ENCODE measurements at places on chromosomes 11 and 22.

DNA sequence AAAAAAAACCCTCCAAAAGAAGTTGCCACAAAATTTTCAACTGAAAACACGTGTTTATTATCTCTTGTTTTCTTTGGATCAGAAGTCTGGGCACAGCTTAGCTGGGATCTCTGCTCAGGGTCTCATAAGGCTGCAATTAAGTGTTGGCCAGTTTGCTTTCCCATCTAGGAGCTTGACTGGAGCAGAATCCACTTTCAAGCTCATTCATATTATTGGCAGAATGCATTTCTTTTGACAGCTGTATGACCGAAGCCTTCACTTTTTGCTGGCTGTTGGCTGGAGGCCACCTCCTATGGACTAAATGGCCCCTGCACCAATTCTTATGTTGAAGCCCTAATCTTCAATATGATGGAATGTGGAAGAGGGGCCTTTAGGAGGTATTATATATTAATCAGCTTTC lies 139.6 kb downstream of the DDX10 start:
- no peak for DNase-seq

DNA sequence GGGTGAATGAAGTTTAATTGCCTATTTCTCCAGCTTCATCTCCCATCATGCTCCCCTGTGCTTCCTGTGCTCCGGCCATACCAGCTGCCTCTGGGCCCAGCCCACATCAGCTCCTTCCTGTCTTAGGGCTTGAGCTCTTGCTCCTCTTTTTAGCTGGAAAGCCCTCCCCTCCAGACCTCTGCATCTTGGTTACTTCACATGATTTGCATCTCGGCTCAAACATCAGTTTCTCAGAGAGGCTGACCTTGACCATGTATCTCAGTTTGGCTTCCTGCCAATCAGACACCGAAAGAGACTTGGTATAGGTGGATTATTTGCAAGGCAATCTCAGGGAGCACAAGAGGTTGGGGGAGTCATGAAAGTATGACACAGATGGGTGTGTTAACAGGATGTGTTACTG lies 73.2 kb upstream of the TIMP3 start:
- no peak for DNase-seq

GRCh38 chr11:12079726-12080556 lies 30.4 kb upstream of the MICAL2 start:
- DNase-seq = no peak

GRCh38 chr11:78420255-78420764 lies 2.7 kb upstream of the GAB2 start:
- no peak for DNase-seq

- DNase-seq = no peak
These were observed 6.9 kb downstream of the CDC42EP1 start for GRCh38 chr22:37566903-37567798.

- no peak for DNase-seq
These were observed 117.4 kb downstream of the SGSM3 start for GRCh38 chr22:40487663-40488249.

GRCh38 chr11:2867722-2868505 lies 17.7 kb downstream of the CDKN1C start:
- no peak for DNase-seq

GRCh38 chr11:105573091-105573490 lies 36.8 kb upstream of the GRIA4 start:
- DNase-seq = no peak

DNA sequence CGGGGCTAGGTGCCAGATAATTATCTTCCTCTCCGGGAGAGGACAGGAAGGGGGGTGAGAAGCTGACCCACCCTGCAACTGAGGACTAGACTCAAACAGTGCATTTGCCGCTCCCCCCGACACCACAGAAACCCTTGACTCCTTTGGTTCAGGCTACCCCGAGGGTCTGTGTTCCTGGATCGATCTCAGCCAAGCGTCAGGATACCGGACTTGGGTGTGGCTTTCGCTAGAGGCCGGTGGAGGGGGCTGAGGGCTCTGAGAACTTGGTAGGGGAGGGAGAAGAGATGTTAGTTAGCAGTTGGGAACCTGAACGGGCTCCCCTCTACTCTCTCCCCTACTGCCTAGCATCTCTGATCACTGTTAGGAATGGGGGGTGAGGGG lies 840 bp downstream of the SEZ6L start:
- no peak for DNase-seq

- no peak for DNase-seq
These were observed 203.7 kb downstream of the TENM4 start for GRCh38 chr11:79237091-79237490.

GRCh38 chr11:108474664-108475463 lies 7.5 kb upstream of the C11orf65 start:
- no peak for DNase-seq

- no peak for DNase-seq
These were observed 4.7 kb downstream of the KCTD17 start for GRCh38 chr22:37056246-37056645.

DNA sequence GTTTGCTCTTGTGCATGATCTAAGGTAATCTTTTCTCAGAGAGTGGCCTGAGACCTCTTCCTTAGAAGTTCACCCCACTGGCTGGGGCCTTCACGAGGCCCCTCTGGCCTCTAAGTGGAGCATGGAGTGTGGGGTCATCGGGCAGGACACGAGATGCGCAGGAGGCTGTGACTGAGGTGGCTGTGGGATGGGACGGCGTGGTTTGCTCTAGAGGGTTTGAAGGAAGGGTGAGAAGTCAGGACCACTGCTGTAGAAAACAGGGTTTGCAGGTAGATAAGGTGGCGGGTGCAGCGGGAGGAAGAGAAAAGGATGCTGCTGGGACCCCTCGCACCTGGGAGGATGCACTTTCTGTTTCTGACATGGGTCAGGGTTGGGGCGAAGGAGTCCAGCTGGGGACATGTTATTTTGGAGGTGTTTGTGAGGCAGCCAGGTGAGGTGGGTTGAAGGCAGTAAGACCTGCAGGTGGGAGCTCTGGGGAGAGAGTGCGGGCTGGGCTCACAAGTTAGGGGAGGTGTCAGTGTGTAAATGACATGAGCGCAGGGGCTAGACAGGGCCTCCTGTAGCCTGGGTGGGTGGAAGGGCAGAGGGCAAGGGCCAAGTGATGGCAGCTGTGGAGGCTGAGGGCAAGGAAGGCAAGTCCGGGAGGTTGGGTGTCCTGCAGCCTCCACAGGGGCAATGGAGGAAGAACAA lies 62.5 kb downstream of the KCNQ1 start:
- no peak for DNase-seq

- DNase-seq = no peak
These were observed 13.5 kb downstream of the PLET1 start for GRCh38 chr11:112247201-112247600.

GRCh38 chr11:92457250-92457649 lies 232.6 kb downstream of the FAT3 start:
- no peak for DNase-seq

GRCh38 chr22:27416511-27417420 lies 384.8 kb downstream of the MN1 start:
- DNase-seq = no peak

DNA sequence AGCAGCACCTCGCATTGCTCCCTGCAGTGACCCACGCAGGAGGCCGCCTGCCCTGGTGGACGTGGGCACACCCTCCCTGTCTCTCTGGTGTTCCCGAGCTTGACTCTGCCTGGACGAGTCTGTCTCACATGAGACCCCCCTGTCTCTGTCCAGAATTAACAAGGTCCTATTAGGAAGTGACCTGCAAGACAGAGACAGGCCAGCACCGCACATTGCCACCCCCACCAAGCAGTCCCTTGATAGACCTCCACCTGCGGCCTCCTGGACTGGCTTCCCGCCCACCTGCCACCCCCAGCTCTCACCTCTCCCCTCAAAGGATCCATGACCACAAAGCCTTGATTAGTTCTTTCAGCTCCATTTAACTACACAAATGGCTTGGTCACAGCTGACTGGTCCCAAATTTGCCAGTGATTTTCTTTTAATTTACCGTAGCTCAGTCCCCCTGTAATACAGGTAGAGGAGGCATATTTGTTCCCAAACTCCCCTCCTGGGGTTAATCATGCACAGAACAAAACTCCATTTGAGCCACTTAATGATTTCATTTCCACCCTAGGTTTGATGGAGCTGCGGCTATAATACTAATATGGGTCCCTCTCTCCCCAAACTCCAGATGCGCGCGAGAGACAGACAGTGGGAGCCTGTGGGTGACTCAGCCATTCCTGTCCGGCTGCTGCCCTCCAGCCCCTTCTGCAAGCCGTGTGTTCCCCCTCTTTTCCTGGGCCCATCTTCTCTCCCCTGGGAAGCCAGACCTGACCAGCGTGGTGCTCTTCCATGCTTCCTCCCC lies 11.2 kb downstream of the SPATA19 start:
- DNase-seq = peak; percentile 72

- no peak for DNase-seq
These were observed 292.3 kb upstream of the SYN3 start for GRCh38 chr22:33350491-33350890.

DNA sequence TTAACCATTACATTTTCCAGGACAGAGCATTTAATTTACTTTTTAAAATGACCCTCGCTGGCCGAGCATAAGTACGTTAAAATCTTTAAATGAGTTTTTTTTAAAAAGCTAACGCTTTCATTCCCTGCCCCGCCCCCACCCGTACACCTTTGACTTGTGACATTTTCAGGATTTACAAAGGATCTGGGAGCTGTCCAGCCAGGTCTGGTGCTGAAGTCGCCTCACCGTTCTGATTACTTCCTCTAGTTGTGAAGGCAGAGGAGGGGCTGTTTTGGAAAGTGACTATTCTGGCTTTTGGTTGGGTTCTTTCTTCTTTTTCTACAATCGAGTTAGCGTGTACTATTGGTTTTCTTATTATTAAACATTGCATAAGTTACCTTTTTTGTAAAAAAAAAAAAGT lies 2.9 kb downstream of the C11orf87 start:
- DNase-seq = no peak

DNA sequence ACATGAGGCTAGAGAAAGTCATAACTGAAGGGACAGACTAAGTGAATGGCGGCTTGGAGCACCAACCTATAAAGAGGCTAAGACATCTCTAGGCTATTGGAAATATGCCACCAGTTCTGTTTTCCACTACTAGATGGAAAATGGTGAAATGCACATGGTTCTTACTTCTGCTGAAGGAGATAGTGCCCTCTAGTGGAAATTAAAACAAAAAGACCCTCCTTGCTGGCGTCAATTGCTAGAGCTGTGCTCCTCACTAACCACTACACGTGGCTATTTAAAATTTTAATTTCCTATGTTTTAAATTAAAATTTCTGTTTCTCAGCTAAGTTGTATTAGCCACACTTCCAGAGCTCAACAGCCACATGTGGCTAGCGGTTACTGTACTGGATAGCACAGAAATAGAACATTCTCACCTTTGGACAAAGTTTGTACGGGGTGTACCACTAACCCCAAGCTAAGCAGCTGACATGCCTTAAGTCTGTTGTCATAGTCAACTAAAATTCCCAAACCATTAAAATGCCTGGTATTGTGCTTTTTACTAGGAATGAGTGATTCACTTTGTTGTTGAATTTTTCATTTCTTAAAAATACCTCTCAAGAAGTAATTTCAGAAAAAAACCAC lies 34.1 kb upstream of the CALCA start:
- DNase-seq = no peak

GRCh38 chr11:35494957-35495490 lies 30.4 kb downstream of the PAMR1 start:
- DNase-seq = no peak

DNA sequence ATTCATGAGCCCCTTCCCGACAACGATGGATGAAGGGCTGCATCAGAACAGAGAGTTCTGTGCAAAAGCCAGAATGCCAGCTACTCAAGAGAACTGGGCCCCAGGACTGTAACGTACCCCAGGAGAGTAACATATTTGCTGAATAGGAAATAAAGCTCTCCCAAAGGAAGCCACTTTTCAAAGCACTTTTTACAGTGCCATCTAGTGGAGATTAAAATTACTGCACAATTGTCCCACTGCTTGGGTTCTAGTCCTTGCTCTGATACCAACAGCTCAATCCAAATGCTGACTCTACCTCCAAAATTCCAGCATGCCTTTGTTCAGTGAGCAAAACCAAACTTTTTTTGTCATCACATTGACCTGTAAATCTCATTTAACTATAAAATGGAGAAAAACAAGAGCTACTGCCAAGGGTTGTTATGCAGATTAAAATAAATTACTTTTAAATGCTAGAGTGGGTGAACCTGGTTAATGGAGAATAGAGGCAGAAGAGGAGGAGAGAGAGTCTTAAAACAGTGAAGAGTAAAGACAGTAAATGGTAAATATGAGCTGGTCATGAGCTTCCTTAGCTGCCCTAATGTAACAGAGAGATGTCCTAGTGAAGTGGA lies 87.6 kb upstream of the FSHB start:
- DNase-seq = no peak

DNA sequence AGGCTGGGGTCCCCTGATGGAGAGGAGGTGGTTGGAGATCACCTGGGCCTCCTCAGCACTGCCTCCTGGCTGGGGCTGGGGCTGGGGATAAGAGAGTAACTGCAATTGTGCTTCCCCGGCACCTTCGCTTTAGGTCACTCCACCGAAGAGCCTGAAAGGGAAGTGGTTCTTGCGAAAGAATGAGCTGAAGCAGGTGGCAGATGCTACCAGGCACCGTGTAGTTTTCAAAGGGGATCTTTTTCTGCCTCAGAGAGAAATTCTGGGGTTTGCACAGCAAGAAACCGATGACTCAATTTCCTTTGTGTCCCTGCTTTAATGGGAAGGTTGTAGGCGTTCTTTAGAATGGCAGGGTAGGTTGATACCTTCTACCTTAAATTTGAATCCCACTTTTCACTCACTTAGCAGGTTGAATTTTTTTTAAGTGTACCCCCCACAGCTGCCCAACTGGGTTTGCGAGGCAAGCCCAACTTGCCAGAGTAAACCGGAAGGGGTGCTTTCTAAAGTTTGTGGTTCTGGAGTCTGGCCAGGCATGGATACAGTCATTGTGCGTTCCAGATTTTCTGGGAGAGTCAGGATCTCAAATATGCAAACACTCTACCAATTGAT lies 5.3 kb downstream of the CD44 start:
- no peak for DNase-seq

- DNase-seq = no peak
These were observed 9.2 kb upstream of the GAS2 start for GRCh38 chr11:22657101-22657694.

GRCh38 chr11:95850137-95850536 lies 59.8 kb downstream of the CEP57 start:
- no peak for DNase-seq

DNA sequence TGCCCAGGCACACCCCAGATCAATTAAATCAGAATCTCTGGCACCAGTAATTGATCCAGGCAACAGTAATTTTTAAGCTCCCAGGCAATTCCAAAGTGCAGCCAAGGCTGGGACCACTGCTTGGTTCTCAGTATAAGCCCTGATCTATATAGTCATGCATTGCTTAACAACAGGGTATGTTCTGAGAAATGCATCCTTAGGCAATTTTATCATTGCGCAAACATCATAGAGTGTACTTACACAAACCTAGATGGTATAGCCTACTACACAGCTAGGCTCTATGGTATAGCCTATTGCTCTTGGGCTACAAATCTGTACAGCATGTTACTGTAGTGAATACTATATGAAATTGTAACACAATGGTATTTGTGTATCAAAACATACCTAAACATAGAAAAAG lies 651 bp upstream of the C11orf42 start:
- no peak for DNase-seq

DNA sequence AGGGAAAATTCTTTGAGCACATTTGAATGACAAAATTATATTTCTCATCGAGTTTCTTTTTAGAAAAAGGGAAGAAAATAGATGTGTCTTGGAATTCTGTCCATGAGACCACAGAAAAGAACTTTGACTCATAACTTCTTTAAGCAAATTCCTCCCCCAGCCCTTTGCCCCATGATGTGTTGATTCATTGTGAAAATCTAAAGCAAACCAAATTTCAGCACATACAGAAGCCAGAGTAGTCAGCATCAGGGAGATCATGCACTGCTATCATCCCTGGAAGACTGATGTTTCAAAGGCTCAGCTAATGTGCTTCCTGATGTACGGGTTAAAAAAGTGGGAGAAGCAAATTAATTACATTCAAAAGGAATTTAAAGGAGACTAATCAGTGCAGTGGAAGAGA lies 159.7 kb downstream of the FAT3 start:
- no peak for DNase-seq

All from vagina (tissue), 2 donors.